ENCODE measurements at places on chromosomes 7 and 10. TPM values are rescaled to one million over a fixed set of nuclear protein-coding genes. Genes with fewer than 3 reads are reported as not detected.

DNA sequence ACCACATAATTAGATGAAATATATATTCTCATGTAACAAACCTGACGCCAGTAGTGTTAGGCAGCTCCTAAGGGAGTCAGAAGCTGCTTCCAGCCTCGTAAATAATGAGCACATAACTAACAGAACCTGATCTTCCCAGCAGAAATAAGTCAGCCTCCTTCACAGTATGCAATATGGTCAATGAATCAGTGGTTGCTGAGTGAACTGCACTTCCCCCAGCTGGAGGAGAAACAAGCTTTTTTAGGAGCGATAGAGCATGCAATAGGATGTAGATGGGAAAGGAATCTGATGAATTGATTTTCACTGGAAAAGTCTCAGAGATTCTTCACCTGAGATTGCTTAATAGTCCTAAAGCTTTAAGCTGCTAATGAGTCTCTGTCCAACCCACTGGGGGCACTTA is 337.2 kb upstream of the LRGUK start:
- H3K4me1 ChIP-seq = no peaks in the 10 kb centered on the region
- H3K36me3 ChIP-seq = peaks cover 2% of the 10 kb centered on the region
- no peak overlapping the region for H3K4me3 ChIP-seq
- H3K27me3 ChIP-seq = no peaks in the 10 kb centered on the region
- DNase-seq = no peak

The MEPCE gene
- 34.6 TPM for total RNA-seq

DNA sequence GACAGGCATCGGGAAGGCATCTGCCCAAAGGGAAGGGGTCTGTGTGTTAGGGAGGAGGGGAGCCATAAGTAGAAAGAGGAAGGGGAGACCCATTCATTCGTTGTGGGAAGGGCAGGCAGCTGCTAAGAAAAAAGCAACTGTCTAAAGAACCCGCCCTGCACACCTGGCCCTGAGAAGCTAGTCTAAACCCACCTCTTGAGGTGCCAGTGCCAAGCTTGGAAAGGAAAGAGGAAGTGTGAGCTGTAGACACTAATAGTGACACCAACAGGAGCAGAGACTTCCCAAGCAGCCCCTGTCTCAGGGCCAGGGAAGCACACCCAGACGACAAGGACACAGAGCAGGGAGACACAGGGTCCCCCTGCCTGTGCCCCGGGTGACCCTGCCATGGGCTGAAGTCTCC is 40.8 kb upstream of the PRSS58 start:
- DNase-seq = no peak
- H3K27ac ChIP-seq = no peak overlapping the region
- H3K36me3 ChIP-seq = no peaks in the 10 kb centered on the region
- H3K4me1 ChIP-seq = no peaks in the 10 kb centered on the region
- H3K27me3 ChIP-seq = peaks cover 10% of the 10 kb centered on the region
- H3K4me3 ChIP-seq = no peak overlapping the region

DNA sequence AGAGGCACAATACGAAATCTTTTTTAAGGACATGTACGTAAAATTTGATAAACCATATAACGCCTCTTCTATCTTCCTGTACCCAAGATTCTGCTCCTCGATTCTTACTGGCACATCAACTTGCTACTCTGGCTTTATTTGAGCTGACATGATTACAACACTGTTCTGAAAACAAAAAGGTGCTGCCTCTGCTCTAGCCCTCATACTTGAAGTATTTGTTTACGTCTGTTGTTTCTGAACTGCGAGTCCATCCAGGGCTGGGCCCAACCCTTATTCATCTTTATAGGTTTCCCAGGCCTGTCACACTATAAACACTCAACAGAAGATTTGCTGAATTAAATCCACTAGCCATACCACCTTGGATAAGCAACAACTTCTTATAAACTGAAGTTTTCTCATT is 96.2 kb upstream of the SVIL start:
- H3K36me3 ChIP-seq = peaks cover 16% of the 10 kb centered on the region
- H3K4me1 ChIP-seq = peaks cover 43% of the 10 kb centered on the region
- DNase-seq = no peak
- H3K27me3 ChIP-seq = no peaks in the 10 kb centered on the region
- H3K4me3 ChIP-seq = no peak overlapping the region
- H3K27ac ChIP-seq = no peak overlapping the region

The TAS2R3 gene
- 3.9 TPM for total RNA-seq

The KNDC1 gene
- 11.0 TPM for total RNA-seq

DNA sequence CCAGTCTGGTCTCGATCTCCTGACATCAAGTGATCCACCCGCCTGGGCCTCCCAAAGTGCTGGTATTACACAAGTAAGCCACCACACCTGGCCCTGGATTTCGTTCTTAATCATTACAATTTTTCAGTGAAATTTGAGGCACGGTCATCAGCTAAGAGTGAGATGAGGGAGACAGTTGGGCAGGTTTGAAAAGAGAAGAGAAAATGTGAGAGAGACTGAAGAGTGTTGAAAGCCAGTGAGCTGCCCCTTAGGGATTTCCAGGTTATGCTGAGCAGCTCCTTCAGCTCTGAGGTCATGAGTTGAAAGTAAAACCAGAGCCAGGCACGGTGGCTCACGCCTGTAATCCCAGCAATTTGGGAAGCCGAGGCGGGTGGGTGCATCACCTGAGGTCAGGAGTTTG is 5.9 kb upstream of the UPF2 start:
- H3K27me3 ChIP-seq = peaks cover 7% of the 10 kb centered on the region
- no peak for DNase-seq
- H3K4me1 ChIP-seq = no peaks in the 10 kb centered on the region
- H3K4me3 ChIP-seq = no peak overlapping the region
- H3K36me3 ChIP-seq = no peaks in the 10 kb centered on the region

GRCh38 chr10:104780946-104781595 is 140.0 kb downstream of the SORCS3 start:
- H3K27ac ChIP-seq = no peak overlapping the region
- no peak for DNase-seq
- H3K4me1 ChIP-seq = no peaks in the 10 kb centered on the region
- no peak overlapping the region for H3K4me3 ChIP-seq

DNA sequence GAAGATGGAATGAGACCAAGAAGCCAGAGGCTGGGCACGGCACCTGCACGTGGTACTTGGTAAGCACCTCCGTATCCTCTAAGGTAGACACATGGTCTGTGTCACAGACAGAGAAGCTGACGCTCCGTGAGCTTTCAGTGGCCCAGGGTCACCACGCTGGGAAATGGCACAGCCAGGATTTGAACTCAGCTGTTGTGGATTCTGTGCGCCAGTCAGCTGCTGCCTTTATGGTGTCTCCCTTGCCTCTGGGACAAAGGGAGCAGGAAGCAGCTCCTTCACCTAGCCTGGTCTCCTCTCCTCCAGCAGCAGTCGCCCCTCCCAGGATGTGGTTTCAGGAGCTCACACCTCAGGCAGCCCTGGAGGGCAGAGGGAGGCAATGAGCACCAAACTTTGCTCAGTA is 110.8 kb downstream of the ARHGAP22 start:
- no peak overlapping the region for H3K27ac ChIP-seq
- H3K36me3 ChIP-seq = no peaks in the 10 kb centered on the region
- DNase-seq = no peak
- H3K4me1 ChIP-seq = no peaks in the 10 kb centered on the region

DNA sequence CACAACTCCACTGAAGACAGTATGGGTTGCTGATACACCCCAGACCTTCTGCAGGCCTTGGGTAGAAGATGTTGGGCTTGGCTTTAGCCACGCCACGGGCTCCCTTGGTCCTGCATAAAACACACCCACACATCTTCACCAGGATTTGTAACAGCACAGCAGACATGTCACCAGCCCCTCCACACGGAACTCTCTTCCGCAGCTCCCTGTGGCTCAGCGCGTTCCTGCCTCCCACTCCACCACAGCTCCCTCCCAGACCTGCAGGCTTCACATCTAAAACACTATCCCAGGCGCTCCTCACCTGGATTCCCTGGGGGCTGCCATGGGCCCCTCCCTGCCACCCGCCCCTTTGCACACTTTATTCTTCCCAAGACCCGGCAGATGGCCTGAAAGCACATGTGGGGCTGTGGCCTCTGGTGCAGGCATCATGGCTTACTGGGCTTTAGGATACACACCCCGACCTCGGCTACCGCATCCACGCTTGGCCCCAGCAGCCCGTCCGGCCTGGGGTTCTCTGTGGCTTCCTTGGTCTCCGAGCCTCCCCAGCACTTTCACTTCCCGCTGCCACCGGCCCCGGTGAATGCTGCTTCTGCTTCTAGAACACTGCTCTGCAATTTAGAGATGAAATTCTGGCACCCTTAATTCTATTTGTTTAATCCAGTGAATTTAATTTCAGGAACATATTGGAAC is 432.9 kb downstream of the DNAJB6 start:
- peaks cover 17% of the 10 kb centered on the region for H3K27me3 ChIP-seq
- DNase-seq = no peak
- H3K36me3 ChIP-seq = peaks cover 6% of the 10 kb centered on the region
- H3K4me3 ChIP-seq = no peak overlapping the region

All from progenitor cell of endocrine pancreas (in vitro differentiated cells).